Parietal lobe (tissue), 2 donors: ENCODE measurements at places on chromosomes 5 and 9. TPM values are rescaled to one million over a fixed set of nuclear protein-coding genes. Genes with fewer than 3 reads are reported as not detected.

The OTP gene
- not detected for total RNA-seq

The PCDHB6 gene
- 5.6 TPM for total RNA-seq

The AQP3 gene
- not detected for total RNA-seq

The CD74 gene
- total RNA-seq: 2.2 TPM

The PDCD1LG2 gene
- total RNA-seq: 0.63 TPM

The SLCO6A1 gene
- 0.31 TPM for total RNA-seq

The POLR3G gene
- 3.4 TPM for total RNA-seq

The FGF10 gene
- 1.3 TPM for total RNA-seq

The FAM120AOS gene
- total RNA-seq: 36.6 TPM
